ENCODE measurements at places on chromosomes 5 and 9.

GRCh38 chr5:67377631-67378030 lies 181.0 kb upstream of the CD180 start:
- DNase-seq: no peak

DNA sequence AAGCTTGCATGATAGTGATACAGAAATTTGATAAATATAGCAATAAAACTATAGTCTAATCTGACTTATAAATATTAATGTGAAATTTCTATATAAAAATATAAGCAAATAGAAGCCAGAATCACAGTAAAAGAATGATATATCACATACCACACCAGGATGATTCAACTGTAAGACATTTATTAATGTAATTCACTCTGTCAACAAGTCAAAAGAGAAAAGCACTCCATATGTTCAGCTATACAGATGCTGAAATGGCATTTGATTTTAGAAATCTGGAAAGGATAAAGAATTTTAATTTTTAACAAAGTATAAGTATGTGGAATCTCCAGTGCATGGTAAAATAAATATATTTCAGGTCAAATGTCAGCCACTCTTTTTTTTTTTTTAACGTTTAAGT lies 372.4 kb downstream of the KCNN2 start:
- no peak for DNase-seq

- no peak for DNase-seq
Measured at GRCh38 chr9:68489646-68490045, 51.0 kb downstream of the TMEM252 start.

DNA sequence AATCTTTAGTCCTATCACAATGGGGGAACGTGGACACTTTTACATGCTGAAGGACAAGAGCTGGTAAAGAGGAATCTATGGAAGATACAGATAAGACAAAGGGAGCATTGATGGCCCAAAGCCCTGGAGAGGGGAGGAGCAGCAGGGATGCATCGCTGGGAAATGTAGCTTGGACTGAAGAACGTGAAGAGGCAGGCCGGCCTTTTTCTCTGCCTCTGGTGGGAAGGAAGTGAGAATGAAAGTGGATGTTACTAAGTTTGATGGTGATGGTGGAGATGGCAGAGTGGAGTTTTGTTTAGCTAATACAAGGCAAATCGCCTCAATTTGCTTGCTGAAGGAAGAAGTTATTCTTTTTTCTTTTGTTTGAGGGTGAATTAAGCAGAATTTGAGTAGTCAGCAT lies 124.6 kb upstream of the TAF11L2 start:
- DNase-seq: no peak
